Regular cardiac myocyte (primary cell): ENCODE measurements at places on chromosomes 3 and 15. TPM values are rescaled to one million over a fixed set of nuclear protein-coding genes. Genes with fewer than 3 reads are reported as not detected.

GOLGA6L7 gene
- total RNA-seq = not detected in 2 replicates

KBTBD13 gene
- not detected in 2 replicates for total RNA-seq

AADAC gene
- total RNA-seq = 1.9 and 7.0 TPM in 2 replicates

CLDN1 gene
- 0.38 and 2.0 TPM in 2 replicates for total RNA-seq

DNAJC17 gene
- 11.0 and 26.6 TPM in 2 replicates for total RNA-seq

PLSCR1 gene
- 44.1 and 50.2 TPM in 2 replicates for total RNA-seq

RARRES1 gene
- 20.1 and 111 TPM in 2 replicates for total RNA-seq

C3orf20 gene
- under 0.01 TPM in 1 of 2 replicates, not detected in the other for total RNA-seq

GPR160 gene
- total RNA-seq = 0.19 and 2.0 TPM in 2 replicates

CTXN2 gene
- total RNA-seq = not detected in 2 replicates

MYLK gene
- total RNA-seq = 46.6 and 123 TPM in 2 replicates

CNTN4 gene
- under 0.01 TPM in 1 of 2 replicates, not detected in the other for total RNA-seq

ARL8B gene
- 30.1 and 60.3 TPM in 2 replicates for total RNA-seq

CFAP92 gene
- total RNA-seq = under 0.01 TPM in 1 of 2 replicates, not detected in the other

ERC2 gene
- under 0.01 TPM in 1 of 2 replicates, not detected in the other for total RNA-seq

PARP14 gene
- total RNA-seq = 36.0 and 64.0 TPM in 2 replicates

SPATA12 gene
- not detected in 2 replicates for total RNA-seq

CEMIP gene
- total RNA-seq = 72.9 and 1,057 TPM in 2 replicates

ATP13A4 gene
- total RNA-seq = 0.19 and 0.56 TPM in 2 replicates

CYP19A1 gene
- total RNA-seq = 0.19 and 1.1 TPM in 2 replicates

SI gene
- not detected in 2 replicates for total RNA-seq

GRAMD1C gene
- 3.7 and 7.5 TPM in 2 replicates for total RNA-seq

DCLK3 gene
- total RNA-seq = under 0.01 and 0.58 TPM in 2 replicates

PRRT3 gene
- total RNA-seq = 1.2 and 2.0 TPM in 2 replicates

ENTPD3 gene
- total RNA-seq = 0.19 and 0.28 TPM in 2 replicates

RGMA gene
- total RNA-seq = under 0.01 and 0.19 TPM in 2 replicates

PIERCE2 gene
- total RNA-seq = 2.1 and 4.2 TPM in 2 replicates

GHSR gene
- not detected in 2 replicates for total RNA-seq
